ENCODE measurements at places on chromosomes 16 and 17. TPM values are rescaled to one million over a fixed set of nuclear protein-coding genes. Genes with fewer than 3 reads are reported as not detected.
A peak's percentile ranks its signal among the peaks of the same experiment; 100 is the strongest.

DNA sequence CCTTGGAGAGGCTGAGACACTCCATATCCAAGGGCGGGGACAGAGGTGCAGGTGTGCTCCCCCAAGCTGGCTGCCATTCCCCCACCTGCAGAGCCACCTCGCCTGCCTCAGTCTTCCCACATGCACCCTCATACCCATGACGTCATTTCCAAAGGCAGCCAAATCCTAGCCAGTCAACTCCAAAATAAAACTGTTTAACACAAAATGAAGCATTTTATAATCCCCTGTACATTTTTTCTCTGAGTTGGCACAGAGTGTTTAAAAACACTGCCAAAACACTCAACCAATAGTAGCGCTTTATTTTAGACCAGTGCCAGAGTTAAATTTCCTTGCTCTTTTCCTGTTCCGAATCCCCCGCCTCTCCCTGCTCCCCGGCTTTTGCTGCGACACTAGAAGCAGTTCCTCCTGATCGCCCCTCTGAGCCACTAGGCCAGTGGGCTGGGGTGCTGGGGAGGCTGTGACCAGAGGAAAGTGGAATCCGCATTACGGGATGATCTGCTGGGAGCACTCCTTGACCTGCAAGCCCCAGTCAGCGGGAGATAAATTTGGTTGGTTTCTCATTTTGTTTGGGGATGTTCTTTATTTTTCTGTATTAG is 139.5 kb downstream of the ZNF423 start:
- no peak for DNase-seq

- DNase-seq = peak; percentile 75
Observed at GRCh38 chr17:28744972-28745785, 1.4 kb downstream of the TRAF4 start.

DNA sequence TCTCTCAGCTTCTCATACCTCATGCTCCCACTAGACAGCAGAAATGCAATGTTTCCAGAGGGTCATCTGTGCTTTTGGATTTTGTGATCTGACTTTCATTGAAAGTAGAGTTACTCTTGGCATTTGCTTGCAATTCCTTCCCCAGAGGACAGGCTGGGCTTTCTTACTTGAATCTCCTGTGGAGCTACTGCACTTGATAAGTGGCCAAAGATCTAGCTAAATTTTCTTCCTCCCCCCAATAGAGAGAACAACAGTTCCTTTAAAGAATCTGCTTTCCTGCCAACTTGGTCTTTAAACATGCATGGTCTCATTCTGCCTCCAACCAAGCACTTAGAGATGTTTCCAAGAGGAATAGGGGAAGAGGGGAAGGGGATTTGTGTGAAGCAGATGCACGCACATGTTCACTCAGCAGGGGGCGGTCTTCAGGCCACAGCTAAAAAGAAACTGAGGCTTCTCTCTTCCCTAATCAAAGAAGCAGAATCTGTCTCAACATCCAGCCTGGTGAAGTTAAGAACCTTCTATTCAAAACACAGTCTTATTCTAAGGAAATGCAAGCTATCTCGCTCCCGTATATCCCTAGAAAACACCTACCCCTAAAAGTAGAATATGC is 229.6 kb downstream of the ZFHX3 start:
- DNase-seq = no peak

GRCh38 chr16:65343556-65343955 is 221.7 kb upstream of the CDH11 start:
- no peak for DNase-seq

- DNase-seq = no peak
Observed at GRCh38 chr16:14640538-14640937, 7.8 kb downstream of the BFAR start.

DNA sequence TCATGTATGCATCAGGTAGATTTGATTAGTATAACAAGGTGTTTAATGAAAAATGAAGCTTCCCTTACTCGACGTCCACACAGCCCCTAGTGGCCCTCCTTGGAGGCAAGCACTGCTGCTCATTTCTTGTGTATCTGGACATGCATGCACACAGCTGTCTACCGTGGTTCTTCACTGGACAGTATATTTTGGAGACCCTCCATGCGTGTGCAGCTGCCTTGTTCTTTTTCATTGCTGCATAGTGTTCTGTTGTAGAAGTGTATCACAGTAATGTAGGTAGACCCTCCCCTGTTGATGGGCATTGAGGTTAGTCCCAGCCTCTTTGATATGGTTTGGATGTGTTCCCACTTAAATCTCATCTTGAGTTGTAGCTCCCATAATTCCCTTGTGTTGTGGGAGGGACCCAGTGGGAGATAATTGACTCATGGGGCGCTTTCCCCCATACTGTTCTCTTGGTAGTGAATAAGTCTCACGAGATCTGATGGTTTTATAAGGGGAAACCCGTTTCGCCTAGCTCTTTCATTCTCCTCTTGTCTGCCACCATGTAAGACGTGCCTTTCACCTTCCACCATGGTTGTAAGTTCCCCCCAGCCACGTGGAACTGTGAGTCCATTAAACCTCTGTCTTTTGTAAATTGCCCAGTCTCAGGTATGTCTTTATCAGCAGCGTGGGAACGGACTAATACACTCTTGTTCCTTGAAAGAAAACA is 6.3 kb downstream of the CMIP start:
- DNase-seq = no peak

GH1 gene
- not detected for total RNA-seq

- no peak for DNase-seq
Observed at GRCh38 chr16:84357191-84357651, 11.1 kb upstream of the ATP2C2 start.

GRCh38 chr16:22316411-22316811 is 19.2 kb downstream of the POLR3E start:
- DNase-seq = no peak

- DNase-seq = no peak
Observed at GRCh38 chr17:51454456-51454978, 194.2 kb downstream of the UTP18 start.

DNA sequence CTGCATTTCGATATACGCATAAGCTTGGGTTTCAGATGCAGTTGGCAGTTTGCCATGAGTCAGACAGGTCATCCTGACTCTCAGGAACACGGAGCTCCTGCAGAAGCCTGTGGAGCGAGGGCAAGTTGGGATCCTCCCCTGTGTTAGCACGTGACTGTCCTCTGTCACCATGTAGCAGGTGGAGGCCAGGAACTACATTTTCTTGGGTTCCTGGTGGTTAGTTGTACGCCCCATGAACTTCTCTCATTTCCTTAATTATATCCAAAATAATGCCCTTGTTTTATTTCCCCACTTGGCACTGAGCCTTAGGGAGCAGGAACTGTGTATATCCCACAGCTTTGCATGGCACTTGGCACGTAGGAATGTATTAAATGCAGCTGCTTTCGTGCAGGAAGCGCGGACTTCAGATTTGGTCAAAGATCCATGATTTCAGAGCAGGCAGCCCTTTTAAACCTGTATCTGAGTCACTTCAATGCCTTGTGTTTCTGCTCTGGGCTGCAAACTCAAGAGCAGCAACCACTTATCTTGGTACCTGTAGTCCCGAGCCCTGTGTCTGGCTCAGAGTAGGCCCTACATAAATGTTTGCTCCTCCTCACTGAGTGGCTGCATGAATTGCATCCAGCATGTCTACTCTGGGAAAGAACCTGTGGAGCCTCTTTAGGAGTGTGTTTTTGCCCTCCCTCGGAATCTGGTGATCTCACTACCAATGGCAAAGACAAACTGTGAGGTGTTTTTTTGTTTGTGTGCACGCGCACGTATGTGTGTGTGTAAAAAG is 428.4 kb downstream of the MAF start:
- no peak for DNase-seq

DNA sequence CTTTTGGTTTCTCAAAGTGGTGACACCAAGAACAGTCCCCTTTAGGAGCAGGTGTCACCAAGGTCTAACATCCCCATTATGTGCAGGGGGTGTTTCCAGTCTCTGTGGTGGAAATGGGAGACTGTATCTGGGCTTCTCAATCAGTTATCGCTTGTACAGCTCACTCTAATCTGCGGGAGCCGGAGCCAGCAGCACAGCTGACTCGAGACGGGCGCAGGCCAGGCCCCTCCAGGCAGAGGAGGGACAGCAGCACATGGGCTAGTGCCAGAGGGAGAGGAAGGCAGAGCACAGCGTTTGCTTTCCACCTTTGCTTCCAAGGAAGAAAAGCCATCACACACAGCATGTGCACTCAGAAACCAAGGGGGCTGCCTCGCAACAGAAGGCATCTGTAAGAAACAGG is 91.2 kb upstream of the CREBBP start:
- DNase-seq = no peak

PRSS33 gene
- not detected for total RNA-seq

DNA sequence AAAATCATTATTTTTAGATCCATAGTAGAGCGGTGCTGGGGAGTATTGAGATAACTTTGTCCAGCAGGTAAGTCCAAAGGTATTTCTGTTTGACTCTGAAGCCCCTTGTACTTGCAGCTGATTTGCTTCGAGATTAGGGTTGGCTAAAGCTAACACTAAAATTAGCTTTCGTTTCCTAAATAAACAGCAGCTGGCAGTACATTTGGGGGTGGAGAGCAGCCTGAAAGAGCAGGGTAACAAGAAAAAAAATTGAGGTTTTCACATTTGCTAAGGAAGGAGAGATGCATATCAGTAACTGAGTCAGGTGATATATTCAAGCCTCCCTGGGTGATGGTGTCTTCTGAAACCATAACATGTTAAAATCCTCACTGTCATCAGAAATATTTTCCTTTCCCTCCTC is 37.4 kb upstream of the TMC5 start:
- no peak for DNase-seq

- DNase-seq = no peak
Observed at GRCh38 chr16:84650062-84650991, 2.0 kb downstream of the KLHL36 start.

GRCh38 chr17:38844261-38844757 is 9.2 kb downstream of the RPL23 start:
- no peak for DNase-seq

KRTAP4-3 gene
- not detected for total RNA-seq

DNA sequence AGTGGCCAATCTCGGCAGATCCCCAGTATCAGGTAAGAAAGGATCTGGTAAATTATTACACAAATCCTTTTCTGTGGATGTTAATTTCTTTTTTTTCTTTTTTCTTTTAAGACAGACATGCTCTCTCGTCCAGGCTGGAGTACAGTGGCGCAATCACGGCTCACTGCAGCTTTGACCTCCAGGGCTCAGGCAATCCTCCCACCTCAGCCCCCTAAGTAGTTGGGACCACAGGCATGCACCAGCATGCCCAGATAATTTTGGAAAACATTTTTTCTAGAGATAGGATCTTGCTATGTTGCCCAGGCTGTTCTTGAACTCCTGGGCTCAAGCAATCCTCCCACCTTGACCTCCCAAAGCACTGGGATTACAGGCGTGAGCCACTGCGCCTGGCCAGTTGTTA is 54.0 kb downstream of the GAS7 start:
- no peak for DNase-seq

- DNase-seq = no peak
Observed at GRCh38 chr16:72924927-72925630, 122.8 kb downstream of the ZFHX3 start.

DNA sequence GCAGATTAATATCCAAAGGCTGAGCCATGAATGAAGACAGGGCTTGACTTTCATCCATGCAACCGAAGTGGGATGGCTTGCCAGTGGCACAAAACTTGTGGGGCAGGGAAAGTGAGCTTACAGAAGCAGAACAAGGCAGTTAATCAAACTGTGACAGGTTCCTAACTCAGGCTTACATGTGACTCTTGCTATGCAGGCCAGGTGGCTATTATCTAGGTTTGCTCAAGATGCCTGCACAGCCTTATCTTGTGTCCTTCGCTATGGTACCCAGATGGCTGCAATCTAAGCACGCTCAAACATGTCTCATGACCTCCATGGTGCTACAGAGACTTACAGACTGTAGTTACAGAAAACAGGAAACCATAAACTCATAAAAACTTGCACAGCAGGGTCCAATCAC is 8.6 kb upstream of the DNAH9 start:
- DNase-seq = no peak

- peak; percentile 38 for DNase-seq
Observed at GRCh38 chr17:34840750-34841149, 120.5 kb downstream of the CCT6B start.

OTOP2 gene
- not detected for total RNA-seq

GRCh38 chr17:75767881-75768280 is 2.9 kb upstream of the GALK1 start:
- DNase-seq = no peak

BORCS6 gene
- total RNA-seq = 16.6 TPM

ARHGDIG gene
- 1.2 TPM for total RNA-seq

- peak; percentile 76 for DNase-seq
Observed at GRCh38 chr16:85123891-85124635, 11.8 kb upstream of the CIBAR2 start.

GRCh38 chr16:71807905-71808592 is 585 bp downstream of the AP1G1 start:
- DNase-seq = peak; percentile 49

RPGRIP1L gene
- total RNA-seq = 6.7 TPM

DNA sequence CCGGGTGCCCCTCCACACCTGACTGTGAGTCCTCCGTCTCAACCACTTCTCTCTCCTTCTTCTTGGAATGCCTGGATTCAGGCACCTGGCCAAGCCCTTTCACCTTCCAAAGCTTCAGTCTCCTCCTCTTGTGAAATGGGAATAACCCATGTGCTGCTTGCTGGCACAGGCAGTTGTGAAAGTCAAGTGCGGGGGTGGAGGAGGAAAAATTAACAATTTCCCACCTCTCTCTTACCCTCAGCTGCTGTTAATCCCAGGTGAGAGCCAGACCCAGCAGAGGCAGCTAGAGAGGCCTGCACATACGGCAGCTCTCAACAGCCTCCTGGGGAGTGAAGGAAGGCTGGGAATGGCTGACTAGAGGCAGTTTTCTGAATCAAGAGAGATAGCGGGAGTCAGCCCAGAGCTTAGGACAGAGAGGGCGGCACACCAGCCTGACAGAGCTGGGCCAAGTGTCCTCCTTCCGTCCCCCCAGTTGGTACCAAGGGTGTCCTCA is 77.9 kb upstream of the LGALS9 start:
- no peak for DNase-seq

DNA sequence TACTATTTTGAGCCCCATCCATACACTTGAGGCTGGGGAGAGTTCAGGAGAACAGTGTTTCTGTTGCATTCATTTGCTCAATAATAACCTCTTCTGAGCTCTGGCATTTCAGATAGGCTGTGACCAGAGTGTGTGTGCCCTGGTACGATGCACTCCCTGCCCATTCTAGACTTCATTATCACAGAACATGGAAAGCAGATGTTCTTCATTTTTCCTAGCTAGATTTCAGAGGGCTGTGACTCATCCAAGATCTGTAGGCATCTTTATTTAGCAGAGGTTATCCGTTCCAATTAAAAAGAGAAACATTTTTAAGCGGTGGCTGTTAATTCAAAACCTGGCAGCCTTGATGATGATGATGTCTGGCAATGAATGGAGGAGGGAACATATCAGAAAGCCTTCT is 228.8 kb upstream of the EEF2KMT start:
- no peak for DNase-seq

Data from dermis blood vessel endothelial cell (primary cell).